ENCODE measurements at places on chromosomes 12 and 14. TPM values are rescaled to one million over a fixed set of nuclear protein-coding genes. Genes with fewer than 3 reads are reported as not detected.

- peak; percentile 28 for DNase-seq
- no peaks in the 10 kb centered on the region for H3K27me3 ChIP-seq
- peaks cover 4% of the 10 kb centered on the region for H3K4me1 ChIP-seq
- no peaks in the 10 kb centered on the region for H3K36me3 ChIP-seq
- no peak overlapping the region for H3K4me3 ChIP-seq
Measured at GRCh38 chr14:69039288-69039628, 60.2 kb upstream of the ACTN1 start.

The RPGRIP1 gene
- 0.86 TPM for total RNA-seq

The PRB2 gene
- not detected for total RNA-seq

DNA sequence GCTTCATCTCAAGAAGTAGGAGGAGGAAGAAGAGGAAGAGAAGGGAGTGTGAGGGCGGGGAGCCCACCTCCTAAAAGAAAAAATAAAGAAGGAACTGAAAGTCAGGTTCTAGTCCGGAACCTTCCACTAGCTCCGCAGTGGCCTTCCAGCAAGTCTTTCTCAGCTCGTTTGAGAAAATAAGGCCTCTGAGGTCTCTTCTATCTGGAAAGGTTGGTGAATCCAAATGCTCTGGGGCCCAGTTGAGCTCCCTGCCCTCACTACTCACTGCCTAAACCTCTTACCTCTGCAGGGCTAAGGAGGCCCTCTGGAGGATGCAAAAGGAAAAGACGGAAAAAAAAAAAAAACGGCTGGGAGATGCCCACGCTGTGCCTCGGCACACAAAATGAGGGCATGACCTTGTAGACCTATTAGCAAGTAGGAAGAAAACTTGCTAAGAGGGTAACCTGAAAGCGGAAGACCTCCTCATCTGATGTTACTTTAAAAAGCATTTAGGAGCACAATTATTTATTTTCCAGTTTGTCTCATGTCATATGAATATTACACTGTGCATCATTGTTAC lies 35.9 kb downstream of the FBLN5 start:
- peak; percentile 80 for DNase-seq
- no peak overlapping the region for H3K27ac ChIP-seq
- no peaks in the 10 kb centered on the region for H3K36me3 ChIP-seq
- no peaks in the 10 kb centered on the region for H3K27me3 ChIP-seq
- H3K4me1 ChIP-seq: no peaks in the 10 kb centered on the region
- H3K4me3 ChIP-seq: no peak overlapping the region

Data from A673 (cell line).